ENCODE measurements at places on chromosomes 12 and 14.

- DNase-seq = no peak
Observed at GRCh38 chr12:52603314-52603713, 2.1 kb upstream of the KRT72 start.

DNA sequence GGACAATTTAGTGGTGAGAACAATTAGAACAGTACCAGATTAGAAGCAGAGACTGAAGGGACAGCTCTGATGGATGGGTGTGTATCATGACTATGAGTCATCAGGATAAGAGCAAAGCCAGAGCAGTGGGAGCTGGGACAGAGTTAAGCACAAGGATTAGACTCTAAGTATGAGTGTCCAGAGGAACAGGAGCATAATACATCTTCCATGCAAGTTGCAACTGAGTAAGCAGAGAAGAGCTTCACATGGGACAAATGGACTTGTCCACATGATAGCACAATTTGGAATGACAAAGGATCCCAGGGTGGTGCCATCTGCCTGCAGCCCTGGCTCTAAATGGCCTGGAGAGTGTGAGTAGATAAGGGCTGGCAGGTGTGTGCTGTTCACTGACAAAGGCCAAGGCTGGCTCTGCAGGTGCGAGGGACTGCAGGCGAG is 226.4 kb upstream of the CAND1 start:
- DNase-seq = peak; percentile 95

GRCh38 chr14:29168149-29168548 is 401.6 kb downstream of the FOXG1 start:
- DNase-seq = no peak

GRCh38 chr12:7076493-7076892 is 15.8 kb downstream of the C1R start:
- DNase-seq = no peak

GRCh38 chr14:24848102-24848790 is 201.7 kb downstream of the STXBP6 start:
- DNase-seq = no peak

DNA sequence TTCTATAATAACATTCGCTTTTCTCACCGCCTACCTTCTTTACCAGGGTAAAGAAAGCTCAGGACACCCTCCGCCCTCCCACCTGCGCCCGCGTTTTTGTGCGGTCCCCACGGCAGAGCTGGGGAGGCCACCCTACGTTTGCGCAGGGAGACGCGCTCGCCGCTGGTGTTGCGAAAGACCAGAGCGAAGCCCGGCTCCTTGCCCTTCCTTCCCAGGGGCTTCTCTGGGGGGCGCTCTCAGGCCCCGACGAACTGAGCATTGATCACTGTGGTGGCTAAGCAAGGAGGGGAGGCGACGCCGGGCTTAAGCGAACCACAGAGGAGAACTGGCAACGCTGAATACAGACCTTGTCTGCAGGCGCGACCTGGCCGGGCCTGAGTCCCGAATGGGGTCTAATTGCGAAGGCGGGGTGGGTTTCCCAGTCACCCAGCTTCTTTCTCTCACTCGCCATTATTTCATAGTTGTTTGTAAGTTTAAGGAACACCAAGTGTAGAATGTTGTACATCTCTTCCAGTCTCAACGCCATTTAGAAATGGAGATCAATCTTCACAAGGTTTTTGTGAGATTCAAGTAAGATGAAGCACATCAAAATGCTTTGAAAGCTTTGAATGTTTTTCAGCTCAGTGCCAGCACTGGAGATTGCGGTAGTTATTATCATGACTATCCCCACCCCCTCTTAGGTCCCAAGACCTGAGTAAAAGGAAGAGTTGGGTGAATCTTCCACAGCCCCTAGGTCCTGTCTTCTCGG is 1.7 kb upstream of the NKX2-1 start:
- no peak for DNase-seq

- DNase-seq = no peak
Observed at GRCh38 chr14:42459171-42459685, 852.6 kb downstream of the LRFN5 start.

- DNase-seq = no peak
Observed at GRCh38 chr12:121992059-121992879, 29.4 kb upstream of the BCL7A start.

GRCh38 chr12:92133795-92134637 is 11.6 kb downstream of the BTG1 start:
- no peak for DNase-seq

GRCh38 chr12:51415931-51416330 is 8.7 kb upstream of the SLC4A8 start:
- no peak for DNase-seq

DNA sequence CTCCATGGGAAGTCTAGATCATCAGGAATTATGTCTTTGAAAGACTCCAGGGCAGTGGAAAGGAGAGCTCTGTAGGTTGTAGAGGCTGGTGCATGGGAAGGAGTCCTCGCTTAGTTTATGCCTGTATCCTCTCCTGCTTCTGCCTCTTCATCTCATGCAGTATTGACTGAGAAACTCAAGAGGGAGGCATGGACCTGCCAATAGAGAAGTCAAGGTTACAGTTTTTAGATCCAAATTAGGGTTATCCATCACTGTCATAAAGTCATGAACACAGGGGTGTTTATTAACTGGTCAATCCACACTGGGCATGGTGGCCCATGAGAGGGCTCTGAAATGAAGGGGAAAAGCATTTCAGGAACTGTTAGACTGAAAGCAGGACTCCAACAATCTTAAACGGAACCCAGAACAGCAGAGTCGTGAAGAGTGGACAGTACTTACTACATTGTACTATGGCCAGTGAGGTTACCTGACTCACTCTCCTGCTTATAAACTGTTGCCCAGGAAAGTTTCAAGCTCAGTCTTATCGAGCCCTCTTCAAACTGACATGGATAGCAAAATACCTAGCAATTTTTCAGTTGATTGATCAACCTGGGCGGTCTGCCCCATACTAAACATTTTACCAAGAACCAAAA is 30.1 kb upstream of the DHRS7 start:
- no peak for DNase-seq

DNA sequence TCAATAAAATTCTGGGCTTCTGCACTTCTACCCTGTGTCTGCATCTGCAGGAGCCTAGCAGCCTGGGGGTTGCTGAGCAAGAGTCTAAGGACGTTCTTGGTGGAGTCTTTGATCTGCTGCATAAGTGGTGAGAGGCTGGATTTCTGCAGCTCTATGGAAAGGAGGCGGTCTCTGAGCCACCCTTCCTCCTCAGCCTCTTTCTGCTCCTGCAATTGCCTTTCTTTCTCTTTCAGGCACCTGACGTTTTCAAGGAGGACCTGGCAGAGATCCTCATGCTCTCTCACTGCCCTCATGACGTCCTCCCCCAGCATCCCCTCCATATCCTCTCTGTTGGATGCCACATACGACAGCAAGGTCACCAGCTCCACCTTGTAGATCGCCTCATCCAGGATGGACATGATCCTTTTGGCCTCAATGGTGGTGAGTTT is 13.6 kb upstream of the TPCN1 start:
- DNase-seq = no peak

DNA sequence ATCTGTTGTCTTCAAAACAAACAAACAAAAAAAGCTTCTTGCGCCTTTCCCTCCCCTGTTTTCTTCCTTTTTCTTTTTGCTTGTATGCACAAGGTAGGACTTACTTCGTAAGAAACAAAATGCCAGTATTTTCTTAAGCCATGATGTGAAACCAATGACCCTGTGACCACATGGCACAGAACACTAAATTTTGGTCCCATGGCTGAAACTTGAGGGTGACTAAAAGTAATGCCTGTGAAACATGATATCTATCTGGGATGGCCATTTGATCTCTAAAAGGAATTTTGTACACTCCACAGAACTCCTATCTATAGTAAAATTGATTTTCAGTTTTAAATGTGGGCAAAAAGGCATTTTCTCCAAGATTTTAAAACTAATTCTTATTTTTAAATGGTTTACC is 63.6 kb downstream of the PAPOLA start:
- DNase-seq = no peak

DNA sequence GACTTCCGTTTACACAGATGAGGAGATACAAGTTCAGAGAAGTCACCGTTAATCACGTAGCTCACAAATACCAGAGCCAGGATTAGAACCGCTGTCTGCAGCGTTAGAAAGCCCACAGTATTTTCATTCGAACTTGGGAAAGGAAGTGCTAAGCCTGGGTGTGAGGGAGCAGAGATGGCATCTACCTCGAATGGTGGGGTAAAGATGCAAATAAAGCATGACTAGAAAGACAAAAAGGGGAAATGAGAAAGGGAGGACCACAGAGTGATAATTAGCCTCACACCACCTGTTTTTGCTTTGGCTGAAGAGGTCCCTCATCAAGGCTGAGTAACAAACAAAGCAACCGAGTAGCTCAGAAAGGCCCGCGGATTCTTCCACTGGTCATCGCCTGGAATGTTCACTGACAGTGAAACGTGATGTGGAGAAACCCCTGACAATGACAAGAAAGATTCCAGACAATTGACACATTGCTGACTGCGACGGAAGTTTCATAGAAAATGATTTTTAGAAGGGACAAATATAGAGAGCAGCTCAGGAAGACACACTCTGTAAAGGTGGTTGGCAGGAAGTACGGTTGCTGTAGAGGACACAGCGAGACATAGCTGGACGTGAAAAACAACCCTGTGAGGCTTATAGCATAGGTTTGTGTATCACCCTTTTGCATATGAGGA is 31.5 kb upstream of the BHLHE41 start:
- DNase-seq = no peak
